ENCODE measurements at places on chromosomes 5 and 9. TPM values are rescaled to one million over a fixed set of nuclear protein-coding genes. Genes with fewer than 3 reads are reported as not detected.

Gene MYORG
- 28.3 TPM for total RNA-seq

Gene ZNF367
- total RNA-seq = 9.2 TPM

Gene FUT7
- not detected for total RNA-seq

Gene IL4
- total RNA-seq = not detected

Gene CANX
- 606 TPM for total RNA-seq
